Occipital lobe (tissue), 3 donors: ENCODE measurements at places on chromosomes 13 and 19. TPM values are rescaled to one million over a fixed set of nuclear protein-coding genes. Genes with fewer than 3 reads are reported as not detected.

DNA sequence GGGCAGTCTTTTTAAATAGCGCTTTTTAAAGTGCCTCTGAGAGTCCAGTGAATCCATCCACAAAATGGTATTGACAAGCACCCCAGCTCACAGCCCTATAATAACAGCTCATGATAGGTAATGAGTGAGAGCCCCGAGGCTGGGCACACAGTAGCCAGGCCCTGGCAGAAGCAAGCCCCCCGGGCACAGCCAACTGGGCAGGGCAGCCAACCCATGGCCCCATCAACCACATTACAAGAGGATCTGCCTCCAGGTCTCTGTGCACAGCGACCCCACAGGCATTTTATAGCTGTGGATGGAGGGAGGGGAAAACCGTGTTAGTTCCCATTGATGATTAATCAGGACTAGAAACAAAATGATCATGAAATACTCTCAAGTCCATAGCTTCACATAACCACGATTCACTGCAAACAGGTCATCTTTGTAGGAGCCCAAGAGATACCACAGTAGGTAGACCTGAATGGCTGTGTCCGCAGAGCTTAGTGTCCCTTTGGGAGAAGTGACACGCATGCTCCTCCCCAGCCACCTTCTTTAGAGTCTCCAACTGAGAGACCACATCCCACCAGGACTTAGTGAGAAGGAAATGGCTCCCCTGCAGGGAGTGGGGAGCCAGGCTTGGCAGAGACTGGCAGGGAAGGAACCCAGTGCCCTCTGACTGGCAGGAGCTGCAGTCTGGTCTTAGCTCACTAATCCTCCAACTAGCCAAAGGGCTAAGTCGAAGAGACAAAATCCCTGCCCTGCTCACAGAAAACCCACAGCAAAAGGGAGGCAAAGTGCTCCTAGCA is 4.3 kb upstream of the VSTM2B start:
- DNase-seq = no peak

DNA sequence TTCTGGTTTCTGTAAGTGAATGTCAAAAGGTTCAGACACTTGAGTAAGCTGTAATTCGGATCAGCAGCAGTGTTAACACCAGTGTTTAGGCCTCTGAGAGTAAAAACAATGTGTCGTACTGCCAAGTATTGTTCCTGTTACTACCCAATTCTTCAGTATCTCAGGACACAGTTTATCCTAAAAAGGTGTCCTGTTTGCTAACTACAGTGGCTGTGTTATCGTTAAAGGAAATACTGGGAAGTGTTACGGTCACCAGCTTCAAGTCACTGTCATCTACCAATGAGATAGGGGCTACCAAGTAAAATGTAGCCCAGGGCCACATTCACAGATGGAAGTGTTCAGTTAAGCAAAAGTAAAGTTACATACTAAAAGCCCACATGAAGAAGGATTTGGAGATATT is 2.3 kb upstream of the UPF3A start:
- no peak for DNase-seq

- no peak for DNase-seq
Observed at GRCh38 chr13:71831716-71832115, 35.3 kb downstream of the DACH1 start.

GRCh38 chr19:5138606-5139582 is 170.0 kb downstream of the KDM4B start:
- no peak for DNase-seq

C1QTNF9 gene
- total RNA-seq = not detected
